ENCODE measurements at places on chromosomes 12 and 14.

DNA sequence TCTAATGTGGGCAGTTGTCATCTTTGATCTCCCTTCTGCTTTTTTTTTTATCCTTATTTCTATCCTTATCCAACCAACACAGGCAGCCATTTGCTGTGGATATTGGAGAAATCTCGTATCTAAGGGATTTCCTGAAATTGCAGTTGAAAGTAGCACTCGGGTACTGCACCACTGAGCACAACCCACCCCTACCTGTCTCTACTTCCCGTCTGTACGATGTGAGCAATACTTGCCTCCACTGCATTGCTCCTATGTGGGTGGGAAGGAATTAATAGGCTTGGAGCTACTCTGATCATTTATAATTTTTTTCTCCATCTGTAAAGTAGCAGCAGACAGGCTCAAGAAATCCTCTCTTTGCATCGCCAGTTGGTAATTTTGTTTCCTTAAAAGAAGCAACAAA lies 300.4 kb downstream of the SNAPC1 start:
- DNase-seq, result no peak

DNA sequence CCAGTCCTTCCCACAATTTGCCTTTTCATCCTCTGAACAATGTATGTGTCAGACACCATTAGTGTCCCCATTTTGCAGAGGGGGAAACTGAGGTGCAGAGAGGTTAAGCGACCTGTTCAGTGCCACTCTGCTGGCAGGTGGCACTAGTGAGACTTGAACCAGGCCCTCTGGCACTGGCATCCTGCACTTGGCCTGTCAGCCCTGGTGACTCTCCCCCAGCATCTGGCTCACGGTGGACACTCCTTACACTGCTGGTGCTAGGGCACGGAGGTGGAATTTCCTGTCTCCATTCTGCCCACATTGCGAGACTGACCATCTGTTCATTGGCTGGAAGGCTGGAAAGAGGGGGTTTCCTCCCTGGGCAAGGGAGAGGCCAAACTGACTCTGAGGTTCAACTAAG lies 48.7 kb downstream of the CCNK start:
- DNase-seq, result no peak

DNA sequence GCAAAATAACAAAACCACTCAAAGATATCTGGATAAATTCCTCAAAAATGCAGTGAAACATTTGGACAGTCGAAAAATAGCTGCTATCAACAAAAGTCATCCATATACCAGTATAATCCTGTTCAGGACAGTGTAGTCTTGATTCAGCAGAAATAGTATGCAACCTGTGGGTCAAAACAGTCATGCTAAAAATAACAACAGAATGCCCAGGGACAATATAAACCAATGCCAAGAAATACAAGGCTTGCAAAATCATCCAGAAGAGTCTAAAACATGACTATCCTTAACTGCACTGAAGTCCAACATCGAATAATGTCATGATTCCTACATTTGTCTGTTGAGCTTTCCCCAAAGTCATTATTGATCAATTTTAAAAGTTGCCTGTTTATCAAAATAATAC lies 425.9 kb downstream of the FSCB start:
- no peak for DNase-seq

GRCh38 chr14:33556382-33557121 lies 394.3 kb downstream of the EGLN3 start:
- no peak for DNase-seq

GRCh38 chr12:68899251-68899771 lies 33.7 kb downstream of the CPM start:
- peak; percentile 62 for DNase-seq

GRCh38 chr12:32505067-32505945 lies 105.9 kb downstream of the FGD4 start:
- DNase-seq, result no peak

DNA sequence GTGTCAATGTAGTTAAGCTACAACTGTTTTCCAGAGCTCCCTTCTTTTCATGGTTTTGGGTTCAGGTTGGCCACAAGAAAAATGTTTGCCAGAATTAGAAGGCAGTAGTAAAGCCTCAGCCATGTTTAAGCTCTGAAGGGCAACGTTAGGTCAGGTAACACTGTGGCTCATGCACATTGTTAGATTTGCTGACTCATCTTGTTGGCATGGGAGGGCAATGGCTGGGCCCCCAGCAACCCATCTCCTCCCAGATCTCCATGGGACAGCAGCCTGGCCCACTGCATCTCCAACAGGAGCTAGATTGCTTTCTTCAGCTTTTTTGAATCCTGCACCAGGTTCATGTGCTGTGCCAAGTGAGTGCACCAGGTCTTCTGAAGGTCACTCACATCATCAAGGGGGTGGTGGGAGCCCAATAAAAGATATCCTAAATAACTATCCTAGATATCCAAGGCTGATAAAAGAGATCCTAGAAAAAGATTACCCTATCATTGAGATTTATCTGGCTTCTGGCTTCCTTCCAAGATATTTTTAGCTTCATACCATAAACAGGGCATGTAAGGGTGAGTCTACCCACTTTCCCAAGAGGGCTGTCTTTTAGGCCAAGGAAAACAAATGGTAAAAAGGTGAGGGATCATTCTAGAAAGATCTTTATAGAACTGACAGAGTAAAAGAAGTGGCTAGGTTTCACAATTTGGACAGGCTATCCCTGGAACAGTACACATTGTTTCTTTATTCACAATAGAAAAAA lies 28.9 kb downstream of the PTGER2 start:
- no peak for DNase-seq

GRCh38 chr12:124679533-124680371 lies 112.3 kb upstream of the NCOR2 start:
- no peak for DNase-seq

DNA sequence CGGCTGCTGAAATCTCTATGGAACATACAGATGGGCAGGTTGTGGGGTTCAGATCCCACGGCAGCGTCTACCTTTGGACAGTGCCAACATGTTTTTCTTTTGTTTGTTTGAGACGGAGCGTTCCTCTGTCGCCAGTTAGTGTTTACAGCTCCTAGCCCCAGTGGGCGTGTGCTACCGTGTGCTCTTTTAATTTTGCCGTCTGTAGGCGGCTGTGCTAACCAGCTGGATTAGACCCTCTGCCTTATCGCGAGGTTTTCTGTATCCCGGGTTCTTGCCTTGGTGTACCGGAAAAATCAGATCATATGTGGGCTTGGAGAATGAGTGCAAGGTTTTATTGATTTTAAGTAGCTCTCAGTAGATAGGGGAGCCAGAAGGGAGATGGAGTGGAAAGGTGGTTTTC lies 9.8 kb upstream of the GALNT6 start:
- no peak for DNase-seq

- DNase-seq, result peak; percentile 48
Measured at GRCh38 chr14:66442953-66443571, 43.1 kb upstream of the CCDC196 start.

- no peak for DNase-seq
Measured at GRCh38 chr12:121712461-121713256, at the start of gene TMEM120B. Gene TMEM120B, plus strand, starts transcription at chr12:121712752. Its CDS starts 144 bp downstream, at chr12:121712896.

DNA sequence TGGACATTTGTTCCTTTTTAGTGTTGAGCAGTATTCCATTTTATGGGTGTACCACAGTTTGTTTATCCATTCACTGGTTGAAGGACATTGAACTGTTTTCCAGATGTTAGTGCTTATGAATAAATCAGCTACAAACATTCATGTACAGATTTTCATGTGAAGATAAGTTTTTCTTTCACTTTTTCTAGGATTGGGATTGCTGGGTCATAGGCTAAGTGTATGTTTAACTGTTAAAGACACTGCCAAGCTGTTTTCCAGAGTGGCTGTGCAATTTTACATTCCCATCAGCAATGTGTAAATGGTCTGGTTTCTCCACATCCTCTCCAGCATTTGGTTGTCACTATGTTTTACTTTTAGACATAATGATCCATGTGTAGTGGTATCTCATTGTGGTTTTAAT lies 14.0 kb upstream of the NID2 start:
- DNase-seq, result no peak

DNA sequence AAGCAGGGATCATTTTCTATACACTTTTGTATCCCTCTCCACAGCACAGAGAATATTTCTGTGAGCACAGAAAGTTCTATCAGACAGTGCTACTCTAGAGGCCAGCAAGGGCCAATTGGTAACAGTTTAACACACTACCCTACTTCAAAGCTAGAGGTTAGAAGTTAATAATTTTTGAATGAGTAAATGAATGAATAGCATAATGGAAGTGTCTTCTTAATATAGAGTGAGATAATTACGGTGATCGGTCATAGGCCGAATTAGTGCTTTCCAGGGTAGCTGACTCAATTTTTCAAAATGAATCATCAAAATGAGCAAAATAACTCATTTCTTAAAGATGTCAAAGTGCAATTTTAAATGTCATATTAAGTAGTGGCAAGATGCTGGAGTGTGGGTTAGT lies 67.0 kb upstream of the CCDC198 start:
- DNase-seq, result no peak

DNA sequence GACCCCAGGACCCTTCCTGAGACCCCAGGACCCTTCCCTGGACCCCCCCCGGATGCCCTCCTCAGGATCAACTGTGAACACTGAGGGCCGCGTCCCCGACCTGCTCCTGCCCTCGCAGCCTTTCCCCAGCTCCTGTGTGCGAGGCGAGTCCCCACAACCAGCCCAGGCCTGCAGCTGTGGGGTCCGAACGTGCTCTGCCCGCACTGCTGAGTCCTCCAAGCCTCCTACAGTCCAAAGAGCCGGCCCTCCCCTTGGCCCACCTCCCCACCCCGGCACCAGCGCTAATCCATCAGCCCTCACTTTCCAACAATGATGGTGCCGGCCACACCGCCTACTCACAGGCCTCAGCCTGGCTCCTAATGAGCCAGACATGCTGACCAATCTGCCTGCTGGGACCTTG lies 26.2 kb upstream of the ANKLE2 start:
- DNase-seq, result no peak

DNA sequence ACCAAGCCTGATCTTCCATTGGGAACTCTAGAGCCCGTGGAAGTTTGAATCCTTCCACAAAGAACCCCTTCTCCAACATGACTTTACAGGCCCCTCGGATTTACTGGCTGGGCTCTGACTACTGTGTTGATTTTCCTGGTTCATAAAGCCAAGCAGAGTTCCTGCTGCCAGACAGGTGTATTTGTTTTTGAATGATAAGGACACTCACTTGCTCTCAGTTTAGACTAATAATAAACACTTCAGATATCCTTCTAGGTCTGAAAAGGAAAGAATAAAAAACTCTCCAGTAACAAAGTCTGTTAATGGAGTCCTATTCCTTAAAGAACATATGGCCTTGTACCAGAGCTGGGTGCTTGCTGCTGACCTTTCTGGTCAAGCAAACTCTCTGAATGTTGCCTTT lies 31.0 kb downstream of the SIX1 start:
- DNase-seq, result no peak

DNA sequence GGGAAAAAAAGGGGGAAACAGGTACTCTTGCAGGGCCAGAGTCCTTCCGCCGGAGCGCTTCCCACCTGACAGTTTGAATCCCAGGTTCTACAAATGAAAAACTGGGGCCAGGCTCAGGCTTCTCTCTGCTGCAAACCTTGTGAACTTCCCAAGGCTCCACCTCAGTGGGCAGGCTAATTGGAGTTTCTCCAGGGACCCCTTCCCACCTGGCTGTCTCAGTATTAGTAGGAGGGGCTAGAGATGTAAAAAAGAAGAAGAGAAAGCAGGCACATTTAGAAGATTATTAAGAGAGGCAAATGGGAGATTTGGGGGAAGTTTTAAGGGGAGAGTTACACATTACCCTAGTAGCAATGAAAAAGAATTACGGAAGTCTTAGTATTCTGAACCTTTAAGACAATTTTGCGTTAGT lies 20.0 kb upstream of the CLEC2D start:
- no peak for DNase-seq

- DNase-seq, result no peak
Measured at GRCh38 chr12:19288603-19289244, 150.6 kb upstream of the AEBP2 start.

GRCh38 chr12:122845865-122846621 lies 10.8 kb downstream of the HIP1R start:
- DNase-seq, result no peak

DNA sequence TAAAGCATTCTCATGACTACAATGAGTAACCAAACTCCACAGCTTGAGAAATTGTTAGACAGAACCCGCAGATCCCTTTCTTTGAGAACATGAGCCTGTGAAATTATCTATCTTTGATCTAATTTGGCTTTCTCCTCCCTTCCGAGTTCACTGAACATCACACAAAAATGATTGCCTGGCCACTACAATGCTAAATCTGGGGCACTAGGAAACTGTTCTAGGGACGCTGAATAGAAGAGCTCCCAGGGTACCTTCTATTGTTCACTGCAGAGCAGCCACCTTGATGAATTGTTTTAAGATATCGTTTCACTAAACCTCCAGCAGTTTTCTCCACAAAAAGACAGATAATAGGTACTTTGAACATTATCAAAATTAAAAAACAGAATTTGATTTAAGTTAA lies 47.5 kb downstream of the SINHCAF start:
- no peak for DNase-seq

- DNase-seq, result no peak
Measured at GRCh38 chr12:64678835-64679234, 68.5 kb downstream of the RASSF3 start.

- no peak for DNase-seq
Measured at GRCh38 chr14:105498430-105499255, 7.6 kb downstream of the TEDC1 start.

- DNase-seq, result no peak
Measured at GRCh38 chr12:91422127-91422526, 239.5 kb upstream of the DCN start.

DNA sequence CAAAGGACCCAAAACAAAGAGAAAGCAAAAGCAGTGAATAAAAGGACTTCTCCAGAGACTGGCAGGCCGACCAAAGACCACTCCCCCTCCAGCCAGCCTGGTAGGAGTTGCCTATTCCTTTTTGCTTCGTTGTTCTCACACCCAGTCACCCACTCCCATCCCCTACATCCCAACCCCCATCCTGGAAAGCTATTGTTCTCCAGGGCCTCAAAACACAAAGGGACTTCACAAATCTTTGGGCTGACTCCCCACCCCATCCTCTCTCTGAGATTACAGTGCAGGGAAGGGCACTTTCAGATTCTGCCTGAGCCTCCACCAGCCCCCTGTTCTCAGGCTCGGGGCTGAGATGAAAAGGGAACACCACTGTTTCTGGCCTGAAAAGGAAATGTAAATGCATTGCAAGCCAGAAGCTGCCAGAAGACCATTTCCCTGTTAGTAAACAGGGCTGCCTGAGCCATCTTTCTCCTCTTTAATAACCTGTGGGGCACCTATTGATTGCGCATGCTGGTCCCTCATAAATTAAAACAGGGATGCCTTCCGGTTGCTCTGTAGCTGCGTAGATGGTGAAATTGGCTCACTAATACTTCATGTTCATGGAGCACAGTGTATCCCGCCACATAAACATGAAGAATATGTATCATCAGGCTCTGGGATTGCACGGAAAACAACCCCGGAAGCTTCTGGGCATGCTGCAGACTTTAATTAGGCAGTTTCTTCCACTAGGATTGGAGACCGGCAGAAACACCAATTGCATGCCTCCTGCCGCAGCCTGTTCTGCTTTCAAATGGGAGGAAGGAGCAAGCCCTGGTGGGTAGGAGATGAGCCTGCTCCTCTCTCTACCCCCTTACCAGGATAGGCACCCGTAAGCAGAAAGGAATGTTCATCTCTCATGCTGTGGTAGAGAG lies 130.3 kb upstream of the FUT8 start:
- DNase-seq, result peak; percentile 57

DNA sequence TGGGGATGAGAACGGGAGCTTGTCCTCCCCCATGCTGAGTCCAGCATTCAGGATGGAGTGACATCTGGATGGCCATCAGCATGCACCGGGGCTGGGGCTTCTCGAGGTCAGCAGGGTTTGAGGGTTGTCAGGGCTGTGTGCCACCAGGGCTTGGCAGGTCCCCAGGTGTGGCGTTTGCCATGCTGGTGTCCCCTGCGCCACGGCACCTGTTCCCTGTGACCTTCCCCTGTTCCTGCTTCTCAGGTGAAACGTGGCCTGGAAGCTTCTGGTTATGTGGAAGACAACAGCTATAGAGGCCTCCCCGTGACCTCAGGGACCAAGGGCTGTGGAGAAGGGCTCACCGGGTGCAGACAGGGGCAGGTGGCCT lies 152.4 kb downstream of the KIF26A start:
- DNase-seq, result no peak

Data from kidney epithelial cell (primary cell).